ENCODE measurements at places on chromosomes 1 and 21. TPM values are rescaled to one million over a fixed set of nuclear protein-coding genes. Genes with fewer than 3 reads are reported as not detected.

The PPP1R12B gene
- total RNA-seq: 37.0 TPM

The DCST1 gene
- 0.20 TPM for total RNA-seq

The RNF186 gene
- total RNA-seq: not detected

GRCh38 chr21:15414057-15414456, 315.7 kb upstream of the USP25 start:
- H3K4me3 ChIP-seq: no peak overlapping the region
- DNase-seq: no peak
- no peaks in the 10 kb centered on the region for H3K36me3 ChIP-seq
- no peaks in the 10 kb centered on the region for H3K27me3 ChIP-seq

GRCh38 chr1:225962440-225962975, 21.5 kb upstream of the LEFTY2 start:
- H3K27me3 ChIP-seq: no peaks in the 10 kb centered on the region
- H3K4me1 ChIP-seq: no peaks in the 10 kb centered on the region
- no peaks in the 10 kb centered on the region for H3K36me3 ChIP-seq
- peak; percentile 61 for DNase-seq
- H3K27ac ChIP-seq: no peak overlapping the region

DNA sequence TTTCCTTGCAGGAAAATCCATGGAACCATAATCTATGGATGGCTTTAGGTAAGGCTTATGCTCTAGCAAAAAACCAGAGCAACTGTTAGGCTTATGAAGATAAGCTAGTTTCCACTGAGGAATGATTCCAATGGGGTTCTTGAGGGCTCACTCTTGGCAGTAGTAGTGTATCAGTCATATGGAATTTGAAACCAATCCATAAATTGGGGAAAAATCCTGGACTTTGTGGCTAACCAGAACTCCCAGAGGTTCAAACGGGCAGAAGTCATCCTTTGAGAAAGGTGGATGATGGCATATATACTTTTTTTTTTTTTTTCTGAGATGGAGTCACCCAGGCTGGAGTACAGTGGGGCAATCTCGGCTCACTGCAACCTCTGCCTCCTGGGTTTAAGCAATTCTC, 54.2 kb upstream of the ATF3 start:
- H3K27ac ChIP-seq: no peak overlapping the region
- H3K4me3 ChIP-seq: no peak overlapping the region
- no peaks in the 10 kb centered on the region for H3K36me3 ChIP-seq

GRCh38 chr1:235417086-235417697, 50.0 kb downstream of the TBCE start:
- no peaks in the 10 kb centered on the region for H3K27me3 ChIP-seq
- H3K4me3 ChIP-seq: no peak overlapping the region
- H3K4me1 ChIP-seq: no peaks in the 10 kb centered on the region

DNA sequence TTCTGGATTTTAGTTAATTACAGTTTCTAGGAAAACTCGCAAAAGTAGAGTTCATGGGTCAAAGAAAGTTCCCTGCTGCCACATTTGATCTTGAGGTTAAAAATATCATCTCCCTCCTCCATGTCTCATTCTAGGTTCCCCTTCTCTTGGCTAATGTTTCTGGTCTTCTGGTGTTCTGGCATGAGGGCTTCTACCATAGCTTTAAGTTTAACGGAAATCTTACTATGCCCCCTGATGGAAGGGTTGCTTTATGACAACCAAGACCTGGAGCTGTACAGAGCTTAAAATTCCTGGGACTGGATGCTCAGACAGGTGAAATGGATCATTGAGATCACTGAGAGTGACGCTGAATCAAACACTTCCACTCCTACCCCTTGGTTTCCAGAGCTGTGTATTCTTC, 1881.7 kb downstream of the MRPL39 start:
- no peaks in the 10 kb centered on the region for H3K27me3 ChIP-seq
- H3K36me3 ChIP-seq: no peaks in the 10 kb centered on the region
- DNase-seq: no peak
- no peaks in the 10 kb centered on the region for H3K4me1 ChIP-seq
- no peak overlapping the region for H3K27ac ChIP-seq
